ENCODE measurements at places on chromosomes 16 and 17.

DNA sequence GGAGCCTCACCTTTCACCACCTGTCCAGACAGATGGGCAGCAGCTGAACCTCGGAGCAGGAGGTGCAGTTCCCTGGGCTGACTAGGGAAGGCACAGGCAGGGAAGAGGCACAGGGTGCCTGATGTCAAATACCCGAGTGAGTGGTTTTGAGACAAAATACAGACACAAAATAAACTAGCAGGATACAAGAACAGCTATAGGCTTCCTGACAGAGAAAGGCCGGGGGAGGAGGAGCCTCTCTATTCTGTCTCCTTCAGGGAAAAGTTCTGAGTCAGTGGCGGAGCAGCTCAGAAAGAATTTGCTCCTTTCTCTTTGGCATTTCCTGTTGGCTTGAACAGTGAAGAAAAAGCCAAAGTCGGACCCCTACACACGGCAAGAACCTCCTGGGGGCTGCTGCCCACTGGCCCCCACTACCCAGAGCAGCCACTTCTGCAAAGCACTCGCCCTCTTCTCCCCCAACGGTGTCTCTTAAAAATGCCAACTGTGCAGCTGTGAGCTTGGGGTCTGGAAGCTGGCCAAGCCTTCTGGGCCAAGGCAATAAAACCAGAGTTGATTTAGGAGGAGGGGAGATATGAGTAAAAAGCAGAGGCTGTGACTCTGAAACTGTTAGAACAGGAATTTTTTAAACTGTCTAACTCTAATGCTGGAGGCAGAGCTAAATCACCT lies 14.4 kb upstream of the FAAP100 start:
- DNase-seq = peak; percentile 17

DNA sequence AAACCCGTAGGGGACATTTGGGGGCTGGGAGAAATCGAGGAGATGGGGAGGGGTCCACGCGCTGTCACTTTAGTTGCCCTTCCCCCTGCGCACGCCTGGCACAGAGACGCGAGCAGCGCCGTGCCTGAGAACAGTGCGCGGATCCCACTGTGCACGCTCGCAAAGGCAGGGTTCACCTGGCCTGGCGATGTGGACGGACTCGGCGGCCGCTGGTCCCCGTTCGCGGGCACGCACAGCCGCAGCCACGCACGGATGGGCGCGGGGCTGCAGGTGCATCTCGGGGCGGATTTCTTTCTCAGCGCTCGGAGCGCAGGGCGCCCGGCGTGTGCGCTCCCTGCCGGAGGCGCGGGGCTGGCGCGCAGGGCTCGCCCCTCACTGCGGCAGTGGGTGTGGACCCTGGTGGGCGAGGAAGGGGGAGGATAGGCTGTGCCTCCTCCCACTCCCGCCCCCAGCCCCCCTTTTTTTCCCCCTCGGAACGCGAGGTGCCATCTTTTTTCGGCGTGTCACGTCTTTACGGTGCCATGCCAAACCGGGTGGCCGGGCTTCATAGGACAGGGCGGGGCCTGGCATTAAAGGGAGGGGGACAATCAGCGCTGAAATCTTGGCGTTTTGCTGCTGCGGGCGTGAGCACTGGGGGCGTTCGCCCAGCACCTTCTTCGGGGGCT lies 1.1 kb downstream of the MAPT start:
- DNase-seq = peak; percentile 25

- no peak for DNase-seq
Measured at GRCh38 chr16:25966172-25967097, 274.7 kb downstream of the HS3ST4 start.

- DNase-seq = no peak
Measured at GRCh38 chr17:73840829-73841228, 196.6 kb upstream of the SDK2 start.

DNA sequence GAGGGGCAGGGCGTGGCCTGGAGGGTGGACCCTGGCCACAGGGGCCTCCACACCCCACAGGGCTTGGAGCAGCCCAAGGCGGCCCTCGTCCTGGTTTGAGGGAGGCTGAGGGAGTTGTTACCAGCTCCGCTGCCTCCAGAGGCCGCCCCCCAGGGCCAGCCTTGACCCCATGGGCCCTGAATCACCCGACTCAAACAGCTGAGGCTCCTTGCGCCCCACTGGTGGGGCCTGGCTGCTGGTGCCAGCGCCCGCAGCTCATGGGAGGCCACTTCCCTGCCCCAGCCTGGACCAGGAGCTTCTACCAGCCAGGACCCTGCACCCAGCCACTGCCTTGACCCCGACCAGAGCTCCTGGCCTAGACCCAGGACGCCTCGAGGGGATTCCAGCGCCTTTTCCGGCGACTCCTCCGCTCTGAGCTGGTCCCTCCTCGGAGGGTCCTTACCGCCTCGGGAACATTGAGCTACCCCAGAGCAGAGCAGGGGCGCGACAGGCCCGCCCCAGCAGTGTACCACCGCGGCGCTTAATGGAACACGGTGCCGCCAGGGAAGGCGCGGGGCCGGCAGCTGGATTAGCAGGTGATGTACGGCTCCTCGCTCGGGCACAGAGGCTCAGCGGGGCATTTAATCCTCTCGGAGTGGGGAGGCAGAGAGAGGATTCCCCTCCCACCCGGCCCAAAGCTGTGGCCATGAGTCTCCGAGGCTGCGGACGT lies 37.2 kb downstream of the GSE1 start:
- DNase-seq = no peak

GRCh38 chr17:4187076-4187475 lies 44.1 kb downstream of the CYB5D2 start:
- DNase-seq = no peak

- DNase-seq = no peak
Measured at GRCh38 chr17:36616061-36617029, 15.0 kb downstream of the MRM1 start.

DNA sequence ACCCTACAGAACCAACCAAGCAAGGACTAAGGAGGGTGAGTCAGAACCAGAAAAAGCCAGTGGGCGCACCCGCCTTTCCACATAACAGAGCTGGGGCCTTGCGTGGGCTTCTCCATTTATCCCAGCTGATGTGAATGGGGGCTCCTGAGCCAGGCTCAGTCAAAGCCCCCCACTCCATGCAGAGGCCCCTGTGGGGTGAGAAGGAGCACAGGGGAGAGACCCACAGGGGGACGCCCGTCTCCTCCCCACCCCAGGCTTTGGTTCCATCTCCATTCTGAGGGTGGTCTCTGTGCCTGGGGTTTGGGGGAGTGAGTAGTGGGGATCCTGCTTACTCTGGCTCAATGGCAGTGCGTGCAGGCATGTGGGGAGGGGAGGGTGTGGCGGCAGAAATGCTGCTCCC lies 210.1 kb upstream of the TNRC6C start:
- DNase-seq = no peak

- no peak for DNase-seq
Measured at GRCh38 chr16:81530296-81530721, 85.7 kb downstream of the CMIP start.

- DNase-seq = no peak
Measured at GRCh38 chr16:79004309-79004708, 596.2 kb downstream of the MAF start.

DNA sequence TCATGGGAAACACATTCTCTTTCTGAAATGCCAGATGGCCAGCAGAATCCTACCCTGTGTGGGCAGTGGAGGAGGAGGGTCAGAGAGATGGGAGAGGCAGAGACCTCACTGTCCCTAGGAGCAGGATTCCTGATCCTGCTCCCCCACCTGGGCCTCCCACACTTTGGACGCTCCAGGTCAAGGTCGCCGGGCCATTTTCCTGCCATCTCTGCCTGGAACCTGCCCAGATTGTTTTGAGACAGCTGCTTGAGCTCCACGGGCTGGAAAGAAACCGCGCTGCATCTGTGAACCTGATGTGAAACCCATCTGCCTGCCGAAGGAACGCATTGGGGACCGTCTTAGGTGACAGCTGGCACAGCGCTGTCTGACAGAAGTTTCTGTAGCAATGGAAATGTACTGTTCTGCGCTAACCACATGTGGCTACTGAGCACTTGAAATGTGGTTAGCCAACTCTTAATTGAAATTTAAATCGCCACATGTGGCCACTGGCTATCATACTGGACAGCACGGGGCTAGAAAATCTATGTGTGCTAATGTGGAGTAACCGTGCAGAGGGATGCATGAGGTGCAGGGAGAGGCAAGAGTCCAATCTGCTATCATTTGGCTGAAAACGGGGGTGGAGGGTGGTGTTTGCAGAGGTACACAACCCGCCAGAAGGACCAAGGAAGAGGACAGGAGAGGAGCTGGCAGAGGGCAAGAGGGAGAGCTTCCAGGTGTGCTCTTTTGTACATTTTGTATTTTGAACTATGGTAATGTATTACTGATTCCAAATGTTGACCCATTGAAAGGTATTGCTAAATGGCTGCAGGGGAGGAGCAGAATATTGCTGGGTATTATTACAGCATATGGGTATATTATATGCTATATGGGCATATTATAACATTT lies 15.4 kb upstream of the NUBP1 start:
- DNase-seq = no peak

GRCh38 chr17:17712268-17712924 lies 31.1 kb downstream of the RAI1 start:
- no peak for DNase-seq

- DNase-seq = no peak
Measured at GRCh38 chr17:57110152-57110542, 25.1 kb downstream of the AKAP1 start.

- DNase-seq = no peak
Measured at GRCh38 chr16:66858740-66859396, 14.7 kb downstream of the CA7 start.

DNA sequence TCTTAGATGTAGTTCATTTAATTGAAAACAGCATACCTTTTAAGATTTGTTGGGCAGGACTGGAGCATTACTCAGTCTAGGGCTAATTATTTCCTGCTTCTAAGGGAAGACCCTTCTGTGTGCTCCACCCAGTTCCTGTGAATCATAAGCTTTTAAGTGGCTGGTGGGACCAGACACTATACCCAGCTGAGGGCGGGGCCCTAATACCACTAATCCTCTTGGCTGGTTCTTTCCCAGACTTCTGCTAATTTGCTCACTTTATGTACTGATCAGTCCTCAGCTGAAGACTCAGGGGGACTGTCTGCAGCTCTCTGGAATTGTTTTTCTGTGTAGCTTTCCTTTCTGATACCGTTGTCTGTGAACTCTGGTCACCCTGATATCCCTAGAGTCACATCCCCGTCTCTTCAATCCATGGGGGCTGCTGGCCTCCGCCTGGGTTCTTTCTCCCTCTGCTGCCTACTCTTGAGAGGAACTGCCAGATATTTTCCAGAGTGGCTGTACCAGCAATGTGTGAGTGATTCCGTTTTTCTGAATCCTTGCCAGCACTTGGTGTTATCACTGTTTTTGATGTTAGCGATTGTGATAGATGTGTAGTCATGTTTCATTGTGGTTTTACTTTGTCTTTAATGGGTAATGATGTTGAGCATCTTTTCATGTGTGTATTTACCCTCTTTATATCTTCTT lies 35.1 kb downstream of the MFSD11 start:
- DNase-seq = no peak

- DNase-seq = no peak
Measured at GRCh38 chr17:35129154-35129972, 7.9 kb downstream of the FNDC8 start.

DNA sequence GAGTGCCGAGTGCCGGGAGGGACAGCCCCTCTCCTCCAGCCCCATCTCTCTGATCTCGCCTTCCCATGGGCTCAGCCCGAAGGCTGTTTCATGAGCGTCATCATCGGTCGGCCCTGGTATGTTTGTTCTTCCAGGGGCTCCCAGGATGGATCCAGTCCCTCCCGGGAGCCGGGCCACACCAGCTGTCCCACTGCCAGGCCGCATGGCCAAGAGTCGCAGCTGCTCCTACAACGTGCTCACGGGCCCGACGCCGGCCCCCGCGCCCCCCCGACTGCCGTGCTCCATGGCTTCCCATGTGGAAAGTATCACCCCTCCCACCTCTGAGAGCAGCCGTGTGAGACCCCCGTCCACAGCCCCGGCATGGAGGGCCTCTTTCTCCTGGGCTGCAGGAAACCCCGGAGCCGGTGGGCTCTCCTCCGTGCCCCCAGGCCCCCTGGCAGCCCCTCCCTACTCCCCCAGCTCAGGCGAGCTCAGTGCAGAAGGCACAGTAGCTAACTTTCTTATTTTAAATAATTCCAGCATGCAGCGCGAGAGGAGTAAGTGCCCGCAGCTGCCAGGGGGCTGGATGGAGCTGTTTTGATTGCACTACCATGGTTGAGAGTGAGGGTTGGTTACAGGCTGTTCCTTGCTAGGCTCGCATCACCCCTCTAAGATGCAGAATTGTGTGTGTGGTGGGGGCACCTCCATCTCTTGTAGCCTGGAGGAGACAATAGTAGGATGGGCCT lies 26.6 kb upstream of the GSE1 start:
- DNase-seq = no peak

DNA sequence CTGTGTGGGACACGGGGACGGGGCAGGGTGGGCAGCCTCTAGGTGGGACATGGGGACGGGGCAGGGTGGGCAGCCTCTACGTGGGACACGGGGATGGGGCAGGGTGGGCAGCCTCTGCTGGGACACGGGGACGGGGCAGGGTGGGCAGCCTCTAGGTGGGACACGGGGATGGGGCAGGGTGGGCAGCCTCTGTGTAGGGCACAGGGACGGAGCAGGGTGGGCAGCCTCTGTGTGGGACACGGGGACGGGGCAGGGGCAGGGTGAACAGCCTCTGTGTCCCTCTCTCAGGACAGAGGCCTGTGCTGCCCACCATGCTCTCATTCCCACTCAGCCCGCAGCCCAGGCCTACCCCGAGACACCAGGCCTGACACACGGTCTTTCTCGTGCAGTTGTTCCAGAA lies 16.9 kb upstream of the MRPL38 start:
- no peak for DNase-seq

DNA sequence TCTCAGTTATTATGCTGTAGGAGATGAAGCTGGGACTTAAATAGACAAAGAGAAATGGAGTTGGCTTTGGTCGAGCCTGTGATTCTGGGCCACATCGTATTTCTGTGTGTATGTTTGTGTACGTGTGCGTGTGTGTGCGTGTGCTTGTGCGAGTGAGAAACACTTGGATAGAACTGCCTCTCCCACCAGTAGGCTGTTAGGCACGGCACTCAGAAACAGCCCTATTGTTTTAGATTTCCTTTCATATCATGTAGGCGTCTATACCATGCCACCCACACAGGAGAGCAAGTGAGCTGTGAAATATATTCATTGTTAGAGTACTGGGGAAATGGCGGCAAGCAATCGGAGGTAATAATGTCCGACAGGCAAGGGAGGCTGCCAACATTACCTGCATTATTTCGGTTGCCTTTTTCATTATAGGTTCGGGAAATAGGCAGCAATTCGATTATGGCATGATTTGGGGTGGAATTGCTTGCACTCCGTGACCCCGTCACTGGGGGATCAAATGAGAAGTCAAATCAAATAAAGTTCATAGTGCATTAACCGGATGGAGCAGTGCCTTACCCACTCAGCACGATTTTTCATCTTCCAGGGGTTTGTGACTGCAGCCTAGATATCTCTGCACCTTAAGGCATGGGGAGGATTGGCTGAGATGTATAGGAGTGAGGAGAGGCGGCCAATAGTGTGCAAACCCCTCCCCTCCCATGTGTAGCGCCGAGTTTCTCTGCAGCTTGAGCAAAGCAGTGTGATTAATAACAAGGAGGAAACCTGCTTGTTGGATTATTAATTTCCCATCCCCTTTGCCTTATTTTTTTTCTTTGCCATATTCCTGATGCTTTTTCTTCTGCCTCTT lies 89.6 kb downstream of the RBFOX1 start:
- DNase-seq = no peak

GRCh38 chr17:50972577-50972976 lies 106.4 kb upstream of the TOB1 start:
- no peak for DNase-seq

GRCh38 chr17:7351665-7352502 lies at the start of gene KCTD11:
Gene KCTD11, plus strand, starts transcription at chr17:7352162.
- peak; percentile 56 for DNase-seq
